ENCODE measurements at places on chromosomes 2 and 18. TPM values are rescaled to one million over a fixed set of nuclear protein-coding genes. Genes with fewer than 3 reads are reported as not detected.

Gene CACNB4
- total RNA-seq = 0.23 TPM

Gene GPR39
- total RNA-seq = not detected

Gene M1AP
- not detected for total RNA-seq

Gene ACVR1C
- 2.4 TPM for total RNA-seq

Gene PDCD1
- 4.1 TPM for total RNA-seq

Measured in activated CD8-positive, alpha-beta memory T cell treated with anti-CD3 and anti-CD28 coated beads, Interleukin-2, amount 10 ng/mL, durations not matched to agents 7 days and 5 days (primary cell).